Stimulated activated CD4-positive, alpha-beta T cell treated with anti-CD3 and anti-CD28 coated beads, TNF-alpha, amount 100 ng/mL, for 48 hours (primary cell): ENCODE measurements at places on chromosomes 3 and 15.

DNA sequence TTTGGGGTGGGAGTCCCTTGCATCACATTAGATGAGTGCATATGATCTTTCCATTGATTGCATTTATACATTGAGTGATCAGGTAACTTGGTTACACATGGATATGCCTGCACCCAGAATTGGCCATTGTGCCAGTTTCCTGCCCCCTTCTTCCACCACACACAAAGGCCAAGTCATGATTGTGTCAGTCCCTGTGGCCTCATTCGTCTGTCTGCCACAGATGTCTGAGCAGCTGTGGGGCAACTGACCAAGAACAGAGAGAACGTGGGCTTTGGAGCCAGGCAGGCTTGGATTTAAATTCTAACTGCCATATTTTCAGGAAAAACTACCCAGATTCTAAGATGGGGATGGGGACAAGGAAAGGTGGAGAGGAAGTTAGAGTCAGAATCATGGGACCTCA, 27.0 kb downstream of the CCNL1 start:
- DNase-seq = no peak

DNA sequence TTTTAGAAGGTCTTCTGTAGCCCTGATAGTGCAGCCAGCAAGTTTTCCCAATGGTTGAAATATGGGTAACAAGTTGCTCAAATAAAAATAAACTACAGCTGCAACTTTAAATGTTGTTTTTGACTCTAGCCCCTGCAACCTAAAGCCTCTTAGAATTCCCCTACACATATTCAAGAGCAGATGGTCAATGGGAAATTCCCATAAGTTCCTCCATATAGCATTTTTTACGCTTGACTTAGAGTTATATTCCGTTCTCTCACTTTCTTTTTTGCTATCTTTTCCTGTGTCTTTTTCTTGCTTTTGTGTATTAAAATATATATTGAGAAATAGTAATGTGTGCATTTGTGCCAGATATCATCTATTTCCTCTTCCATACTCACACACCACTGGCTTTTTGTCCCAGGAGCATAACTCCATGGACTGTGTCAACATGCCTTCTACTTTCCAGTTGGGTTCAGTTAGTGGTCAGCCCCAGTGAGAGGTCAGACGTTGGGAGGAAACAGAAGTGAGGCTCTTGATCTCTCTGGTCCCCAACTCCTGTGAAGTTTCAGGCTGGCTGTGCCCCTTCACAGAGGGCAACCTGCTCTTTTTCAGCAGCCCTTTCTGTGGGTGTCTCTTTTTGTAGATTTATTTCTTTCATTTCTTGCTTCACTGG, 63.3 kb upstream of the TP63 start:
- DNase-seq = no peak

DNA sequence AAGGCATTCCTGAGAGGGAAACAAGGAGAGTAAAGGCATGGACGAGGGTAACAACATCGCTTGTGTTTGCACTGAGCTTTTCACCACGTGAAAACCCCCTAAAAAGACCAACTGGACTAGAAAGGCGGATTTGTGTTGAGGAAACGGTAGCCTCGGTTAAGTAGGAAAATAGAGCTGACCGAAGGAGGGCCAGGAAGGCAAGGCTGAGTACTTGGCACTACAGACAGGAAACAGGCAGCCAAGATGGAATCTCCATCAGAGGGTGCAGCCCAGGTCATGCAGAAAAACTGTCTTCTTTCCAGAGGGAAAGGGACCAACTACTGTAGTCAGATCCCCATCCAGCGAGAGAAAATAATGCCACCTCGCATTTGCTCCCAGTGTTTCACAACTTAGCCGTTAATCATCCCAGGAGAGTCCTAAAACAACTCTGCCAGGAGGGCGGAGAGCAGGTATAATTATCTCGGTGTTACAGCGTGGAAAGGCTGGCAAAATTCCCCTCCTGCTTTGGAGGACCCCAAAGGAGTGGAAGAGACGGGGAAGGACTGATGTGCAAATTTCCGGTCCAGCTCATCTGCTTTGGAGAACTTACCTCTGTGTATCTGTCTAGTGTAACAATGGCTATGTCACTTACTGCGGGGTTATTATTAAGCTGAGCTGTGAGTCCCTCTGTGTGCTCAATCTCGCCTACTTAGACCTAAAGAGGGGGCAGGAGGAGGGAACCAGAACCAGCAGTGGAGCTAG, 77.2 kb downstream of the MYO1E start:
- DNase-seq = no peak

DNA sequence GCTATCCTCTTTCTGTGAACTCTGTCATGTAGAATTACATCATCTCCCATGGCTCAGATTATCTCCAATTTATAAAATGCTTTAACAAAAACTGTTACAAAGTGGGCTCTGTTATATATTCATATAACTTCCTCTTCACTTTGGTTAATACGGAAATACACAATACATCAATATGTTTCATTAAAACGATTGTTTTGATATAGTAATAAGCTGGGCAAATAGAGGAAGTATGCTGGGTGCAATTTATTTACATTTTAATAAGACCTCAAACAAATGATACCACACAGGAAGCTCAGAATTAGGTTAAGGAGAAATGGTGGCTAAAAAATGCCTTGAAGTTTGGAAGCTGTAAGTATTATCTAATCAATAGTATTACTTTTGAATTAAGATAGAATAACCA, 331.0 kb downstream of the ZBTB20 start:
- no peak for DNase-seq

DNA sequence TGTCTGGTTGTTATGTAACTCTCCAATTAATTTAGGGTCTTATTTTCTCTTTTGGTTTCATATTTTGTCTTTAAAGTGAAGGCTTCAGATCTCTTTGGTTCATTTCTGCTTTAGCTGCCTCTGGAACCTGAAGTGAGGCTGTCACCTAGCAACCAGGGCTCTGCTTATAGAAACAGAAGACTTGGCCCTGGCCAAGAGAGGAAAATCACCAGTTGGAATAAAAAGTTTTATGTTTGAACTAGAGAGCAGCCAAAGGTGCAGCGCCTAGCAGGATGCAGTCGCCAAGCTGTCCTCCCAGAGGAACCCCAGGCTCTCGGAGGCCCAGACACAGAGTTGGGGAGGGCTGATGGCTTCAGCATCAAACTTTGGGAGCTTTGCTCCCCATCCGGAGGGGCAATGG, 41.1 kb downstream of the LYZL4 start:
- no peak for DNase-seq

GRCh38 chr15:60340207-60340921, 57.4 kb downstream of the ANXA2 start:
- no peak for DNase-seq

DNA sequence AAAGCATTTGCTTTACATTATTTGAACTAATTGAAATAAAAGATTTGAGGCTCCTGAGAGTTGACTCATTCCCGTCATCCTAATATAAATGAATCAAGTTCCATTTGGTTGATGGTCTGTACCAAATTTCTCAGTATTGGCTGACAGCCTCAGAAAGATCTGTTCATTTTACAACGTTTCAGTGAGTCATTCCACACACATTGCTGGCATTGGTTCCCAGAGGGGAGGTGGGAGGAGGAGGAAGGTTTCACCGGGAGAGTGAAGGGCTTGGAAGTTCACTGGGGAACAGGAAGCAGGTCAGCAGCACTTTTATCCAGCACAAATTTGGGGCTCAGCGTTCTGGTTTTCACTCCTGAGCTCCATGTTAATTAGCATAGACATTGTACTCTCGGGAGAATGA, 176.7 kb upstream of the CADPS start:
- no peak for DNase-seq
